Common myeloid progenitor, CD34-positive (primary cell): ENCODE measurements at places on chromosomes 12 and 14.

DNA sequence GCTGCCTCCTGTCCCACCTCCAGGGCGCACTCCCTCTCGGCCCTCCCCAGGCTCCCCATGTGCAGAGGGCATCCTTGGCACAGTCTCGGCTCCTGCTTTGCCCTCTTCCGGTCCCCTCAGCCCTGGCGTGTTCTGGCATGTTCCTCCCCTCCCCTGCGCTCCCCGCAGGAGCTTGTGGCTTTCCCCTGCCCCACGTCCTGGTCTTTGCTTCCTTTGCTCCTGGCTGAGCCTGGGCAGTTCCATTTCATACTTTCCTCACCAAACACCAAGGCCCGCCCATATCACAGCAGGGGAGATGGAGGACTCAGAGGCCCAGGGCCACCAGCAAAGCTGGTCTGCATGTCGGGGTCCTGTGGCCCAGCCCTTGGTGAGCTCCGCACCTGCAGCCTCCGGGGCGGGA is 56.0 kb downstream of the FBRSL1 start:
- no peak for DNase-seq

- no peak for DNase-seq
Measured at GRCh38 chr14:101394374-101394773, 166.9 kb upstream of the DIO3 start.

DNA sequence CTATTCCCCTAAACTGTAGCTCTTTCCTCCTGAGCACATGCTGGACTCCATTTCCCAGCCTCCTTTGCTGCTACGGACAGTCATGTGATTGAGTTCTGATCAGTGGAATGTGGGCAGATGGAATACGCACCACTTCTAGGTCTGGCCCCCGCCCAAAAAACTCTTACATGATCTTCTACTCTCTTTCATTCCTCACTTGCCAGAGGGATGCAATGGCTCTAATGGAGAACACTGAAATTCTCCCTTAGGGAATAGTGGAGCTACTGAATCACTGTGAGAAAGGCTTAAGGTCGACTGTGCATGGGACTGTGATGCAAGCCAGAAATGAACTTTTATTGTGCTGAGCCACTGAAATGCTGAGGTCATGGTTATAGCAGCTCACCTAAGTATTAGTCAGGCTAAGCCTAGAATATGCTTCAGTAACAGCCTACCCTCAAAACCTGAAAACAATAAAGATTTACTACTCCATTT is 13.0 kb upstream of the TMED2 start:
- DNase-seq = no peak

DNA sequence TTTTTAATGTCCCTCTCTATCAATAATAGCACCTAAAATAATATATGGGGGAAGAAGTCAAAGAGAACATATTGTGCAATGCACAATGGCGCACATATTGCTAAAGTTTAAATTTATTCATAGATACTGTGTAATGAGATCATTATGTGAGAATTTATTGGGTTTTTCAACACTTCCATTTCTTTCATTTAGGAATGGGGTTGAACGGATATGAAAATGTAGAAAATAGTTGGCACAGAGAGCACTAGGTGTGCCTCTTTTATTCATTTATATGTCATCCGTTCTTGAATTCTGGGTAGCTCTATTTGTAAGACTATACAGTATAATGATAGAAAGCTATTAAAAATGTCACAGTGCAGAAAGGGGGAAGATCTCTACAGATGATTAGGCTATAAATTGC is 63.9 kb downstream of the ATG14 start:
- no peak for DNase-seq

- DNase-seq = no peak
Measured at GRCh38 chr12:61308220-61308619, 952.0 kb upstream of the USP15 start.

GRCh38 chr14:25837551-25837965 is 760.3 kb downstream of the NOVA1 start:
- DNase-seq = no peak

GRCh38 chr12:8844665-8845064 is 22.2 kb downstream of the A2ML1 start:
- no peak for DNase-seq

DNA sequence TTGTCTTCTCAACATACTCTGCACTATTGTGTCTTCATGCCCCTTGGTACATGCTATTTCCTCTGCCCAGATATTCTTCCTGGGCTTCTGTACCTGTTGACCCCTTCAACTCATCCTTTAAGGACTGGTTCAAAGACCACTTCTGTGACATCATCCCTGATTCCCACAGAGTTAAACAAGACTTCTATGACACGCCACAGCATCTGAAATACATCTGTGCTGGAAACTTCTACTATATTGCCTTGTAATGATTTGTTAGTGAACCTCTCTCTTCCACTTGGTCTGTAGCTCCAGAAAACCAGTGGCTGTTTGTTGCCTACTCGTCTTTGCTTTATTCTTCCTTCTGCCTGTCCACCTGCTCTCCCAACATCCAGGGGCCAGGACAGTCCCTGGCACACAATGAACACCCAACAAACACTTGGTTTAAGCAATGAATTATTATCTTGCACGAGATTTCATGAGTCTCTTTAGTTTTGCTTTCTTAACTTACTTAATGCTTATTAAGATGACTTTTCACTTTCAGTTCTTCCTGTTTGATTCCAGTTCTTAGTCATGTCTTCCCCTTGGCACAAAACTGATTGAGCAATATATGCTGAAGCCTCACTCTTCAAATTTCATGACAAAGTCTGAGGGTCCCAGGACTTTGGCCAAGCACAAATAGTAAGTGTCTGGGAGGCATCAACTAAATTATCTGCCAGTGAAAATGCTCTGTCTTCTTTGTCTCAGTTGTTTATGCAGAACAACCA is 485.9 kb downstream of the APAF1 start:
- no peak for DNase-seq

DNA sequence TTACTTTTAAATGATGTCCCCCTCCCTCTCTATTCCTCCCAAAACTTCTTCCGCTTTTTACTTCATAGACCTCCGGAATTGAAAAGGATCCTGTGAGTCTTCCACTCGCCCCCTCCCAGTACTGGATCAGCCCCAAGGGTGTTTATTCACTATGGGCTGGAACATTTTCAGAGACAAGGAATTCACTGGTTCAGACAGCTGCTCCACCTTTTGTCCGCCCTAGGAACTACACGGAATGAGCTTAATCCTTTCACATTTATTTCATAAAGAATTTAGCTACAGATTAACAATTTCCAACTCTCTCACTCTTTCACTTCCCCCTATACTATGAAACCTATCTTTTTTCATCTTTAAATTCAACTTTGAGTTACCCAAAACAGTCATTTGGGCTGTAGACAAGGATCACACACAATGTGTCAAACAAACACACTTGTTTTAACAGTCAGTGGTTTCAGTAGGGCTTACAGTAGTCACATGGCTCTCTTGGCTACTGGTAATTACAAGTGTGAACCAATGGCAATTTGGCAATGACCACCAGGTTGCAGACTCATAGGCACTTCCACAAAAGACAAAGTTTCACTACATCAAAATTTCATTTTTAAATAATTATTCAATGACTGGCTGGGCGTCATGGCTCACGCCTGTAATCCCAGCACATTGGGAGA is 20.6 kb downstream of the CNIH1 start:
- peak; percentile 57 for DNase-seq

GRCh38 chr12:68572661-68573060 is 38.0 kb upstream of the RAP1B start:
- DNase-seq = no peak

DNA sequence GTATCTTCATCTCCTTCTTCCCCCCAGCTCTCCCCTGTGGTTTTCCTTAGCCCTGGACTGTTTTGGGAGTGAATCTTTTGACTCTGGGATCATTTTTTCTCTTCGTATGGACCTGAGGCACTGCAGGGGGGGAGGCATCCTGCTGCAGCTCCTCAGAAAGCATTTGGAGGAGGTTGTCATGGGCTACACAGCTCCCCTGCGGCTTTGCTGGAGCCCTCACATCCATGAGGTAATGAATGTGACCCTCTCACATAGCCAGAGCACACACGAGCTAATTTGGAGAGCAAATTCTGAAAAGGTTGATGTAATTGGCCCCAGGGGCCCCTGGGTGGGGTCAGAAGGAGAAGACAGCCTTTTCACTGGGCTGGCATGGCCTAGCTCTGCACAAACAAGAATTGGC is 110.9 kb downstream of the PAH start:
- DNase-seq = no peak

- no peak for DNase-seq
Measured at GRCh38 chr12:16150276-16150675, 127.2 kb downstream of the SLC15A5 start.

- no peak for DNase-seq
Measured at GRCh38 chr12:106084014-106084671, 54.6 kb downstream of the NUAK1 start.

DNA sequence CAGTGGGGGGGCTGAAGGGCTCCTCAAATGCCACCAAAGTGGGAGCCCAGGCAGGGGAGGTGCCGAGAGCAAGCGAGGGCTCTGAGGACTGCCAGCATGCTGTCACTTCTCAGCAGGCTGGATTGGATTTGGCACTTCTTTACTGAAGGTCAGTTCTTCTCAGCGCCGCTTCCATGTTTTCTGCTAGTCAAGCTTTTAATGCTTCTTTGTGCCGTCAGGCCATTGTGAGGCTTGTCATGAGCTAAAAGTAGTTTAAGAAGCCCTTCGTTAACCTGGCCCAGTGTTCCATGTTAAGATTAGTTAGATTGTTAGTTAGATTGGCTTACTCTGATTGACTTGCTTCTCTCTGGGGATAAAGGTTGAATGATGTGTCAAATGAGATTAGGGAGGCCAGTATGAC is 13.4 kb downstream of the GABARAPL1 start:
- no peak for DNase-seq

DNA sequence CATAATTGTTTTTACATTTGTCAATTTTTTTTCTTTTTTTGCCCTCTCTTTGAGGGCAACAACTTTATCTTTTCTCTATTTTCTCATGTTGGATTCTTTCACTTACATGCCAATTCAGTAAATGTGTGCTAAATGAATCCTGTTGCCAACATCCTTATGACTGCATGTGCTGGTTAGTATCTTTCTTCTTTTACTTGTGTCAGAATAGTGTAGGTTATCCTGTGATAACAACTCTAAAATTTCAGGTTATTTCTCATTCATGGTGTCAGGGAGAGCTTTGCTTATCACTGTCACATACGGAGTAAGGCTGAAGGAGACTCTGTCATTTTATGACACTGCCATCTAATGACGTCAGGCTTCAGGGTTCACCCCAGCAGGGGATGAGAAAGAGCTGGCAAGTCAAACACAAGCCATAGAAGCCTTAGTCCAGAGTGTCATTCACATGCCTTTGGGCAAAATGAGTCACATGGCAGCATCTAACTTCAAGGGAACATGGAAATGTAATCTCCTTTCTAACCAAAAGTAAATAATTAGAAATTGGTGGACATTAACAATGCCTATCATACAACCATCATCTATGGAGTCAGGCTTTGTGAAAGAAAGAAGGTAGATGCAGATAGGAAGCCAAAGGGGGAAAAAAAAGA is 242.5 kb upstream of the ATP2B1 start:
- no peak for DNase-seq

DNA sequence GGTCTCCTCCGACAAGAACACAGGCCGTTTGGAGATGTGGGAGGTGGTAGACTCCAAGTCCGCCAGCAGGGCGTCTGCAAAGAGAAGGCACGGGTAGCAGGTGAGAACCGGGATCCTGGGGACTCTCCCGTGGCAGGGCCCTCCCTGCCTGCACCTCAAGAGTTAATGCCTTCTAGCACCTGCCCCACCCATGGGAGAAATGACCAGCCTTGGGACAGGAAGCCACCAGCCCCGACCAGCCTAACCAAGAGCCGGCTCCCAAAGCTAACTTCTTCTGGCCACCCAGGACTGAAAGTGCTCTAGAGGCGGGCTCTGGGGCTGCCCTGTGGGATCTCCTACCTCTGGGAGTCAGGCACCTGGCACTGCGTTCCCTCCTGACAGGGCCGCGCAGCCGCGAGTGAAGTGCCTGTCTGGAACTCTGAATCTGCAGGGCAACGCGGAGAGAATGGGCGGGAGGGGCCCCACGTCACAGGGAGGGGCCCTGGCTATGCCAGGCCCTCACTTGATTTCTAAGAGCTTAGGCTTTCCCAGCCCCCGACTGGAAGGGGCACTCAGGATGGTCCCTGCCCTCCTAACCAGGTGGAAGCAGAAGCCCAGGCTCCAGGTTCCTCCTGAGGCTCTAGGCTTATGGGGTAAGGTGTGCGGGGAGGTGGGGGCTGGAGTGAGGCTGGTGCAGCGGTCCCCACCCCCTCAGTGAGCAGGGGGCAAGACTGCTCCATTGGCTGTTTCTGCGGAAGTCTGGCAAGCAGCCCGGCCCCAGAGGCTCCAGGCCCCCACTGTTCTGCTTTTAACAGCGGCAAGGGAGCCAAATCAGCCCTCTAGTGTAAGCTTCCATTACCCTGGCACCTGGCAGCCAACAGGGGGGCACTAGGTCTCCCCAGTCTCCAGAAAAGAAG is 23.6 kb upstream of the RPLP0 start:
- peak; percentile 85 for DNase-seq

DNA sequence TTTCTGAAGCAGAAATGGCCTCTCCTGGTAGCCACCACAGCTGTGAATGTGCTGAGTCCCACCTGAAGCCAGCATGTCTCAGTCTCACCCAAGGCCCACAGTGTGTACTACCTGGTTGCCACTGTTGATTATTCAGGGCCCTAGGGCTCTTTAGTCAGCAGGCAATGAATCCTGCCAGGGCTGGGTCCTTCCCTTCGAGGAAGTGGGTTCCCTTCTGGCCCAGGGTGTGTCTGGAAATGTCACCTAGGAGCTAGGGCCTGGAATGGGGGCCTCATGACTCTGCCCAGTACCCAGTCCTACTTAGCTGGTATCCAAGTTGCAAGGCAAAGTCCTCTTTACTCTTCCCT is 207.4 kb downstream of the SYNE2 start:
- no peak for DNase-seq
